CD4-positive, alpha-beta memory T cell (primary cell): ENCODE measurements at places on chromosomes 5 and 9.
A peak's percentile ranks its signal among the peaks of the same experiment; 100 is the strongest.

DNA sequence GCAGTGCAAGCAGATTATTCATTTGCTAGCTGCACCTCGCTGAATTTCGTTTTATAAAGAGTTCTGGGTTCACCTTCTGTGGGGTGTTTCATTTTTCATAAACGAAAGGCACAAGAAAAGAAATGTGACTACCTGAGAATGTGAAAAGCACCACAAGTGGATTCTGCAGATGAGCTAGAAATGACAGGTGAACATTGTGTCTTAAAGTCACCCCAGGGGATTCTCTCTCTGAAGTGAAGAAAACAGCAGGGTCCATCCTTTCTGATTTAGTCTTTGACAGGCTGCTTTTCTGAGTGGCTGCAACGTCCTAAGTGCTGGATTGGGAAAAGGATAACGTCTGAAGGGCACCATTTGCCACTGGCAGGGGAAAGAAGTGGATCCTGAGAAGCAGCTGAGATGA lies 469.3 kb downstream of the SPATA31D1 start:
- DNase-seq = no peak

DNA sequence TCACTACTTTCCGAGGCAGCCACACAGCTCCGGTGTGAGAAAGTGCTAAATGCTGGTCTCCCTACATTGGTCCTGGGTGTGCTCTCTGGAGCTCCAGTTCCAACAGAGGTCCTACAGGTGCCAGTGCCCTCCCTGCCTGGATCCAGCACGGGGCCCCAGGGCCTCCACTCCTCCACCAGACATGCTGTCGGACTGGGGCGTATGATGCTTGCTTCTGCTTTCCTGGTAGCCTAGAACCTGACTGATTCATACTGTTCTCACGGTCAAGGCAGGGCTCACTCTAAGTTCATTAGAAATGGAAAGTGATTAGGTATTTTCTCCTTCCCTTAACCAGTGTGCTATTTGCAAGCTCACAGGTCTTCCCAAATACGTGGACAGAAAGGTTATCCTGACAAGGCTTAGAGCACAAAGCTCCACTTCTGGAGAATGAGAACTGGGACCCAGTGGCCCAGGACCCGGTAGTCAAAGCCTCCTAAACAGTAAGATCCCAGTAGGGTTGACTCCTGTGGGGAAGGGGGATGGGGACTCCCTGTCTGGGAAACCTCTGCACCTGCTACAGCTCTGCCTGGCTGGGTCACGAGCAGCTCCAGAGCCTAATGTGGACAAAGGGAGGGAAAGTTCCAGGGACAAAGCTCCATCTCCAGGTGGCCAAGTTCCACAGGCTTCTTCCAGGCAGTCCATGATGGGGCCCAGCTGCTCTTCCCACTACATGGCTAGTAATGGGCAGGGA lies 98.1 kb downstream of the PAX5 start:
- DNase-seq = no peak

DNA sequence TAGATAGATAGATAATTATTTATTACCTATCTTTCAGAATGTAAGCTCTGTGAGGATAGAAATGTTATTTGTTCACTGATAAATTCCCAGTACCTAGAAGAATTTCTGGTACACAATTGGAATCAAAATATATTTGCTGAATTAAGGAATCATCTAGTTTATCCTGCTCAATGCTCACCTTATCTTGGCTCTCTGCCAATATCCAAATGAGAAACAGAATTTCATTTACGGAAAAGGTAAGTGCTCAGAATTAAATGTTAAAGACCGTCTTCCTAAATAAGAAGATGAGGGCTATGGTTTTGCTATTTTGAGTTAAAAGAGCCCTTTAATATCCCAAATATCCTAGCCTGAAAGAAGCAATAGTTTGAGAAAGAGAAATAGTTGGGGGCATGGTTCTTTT lies 232.1 kb upstream of the PDE4D start:
- DNase-seq = no peak

DNA sequence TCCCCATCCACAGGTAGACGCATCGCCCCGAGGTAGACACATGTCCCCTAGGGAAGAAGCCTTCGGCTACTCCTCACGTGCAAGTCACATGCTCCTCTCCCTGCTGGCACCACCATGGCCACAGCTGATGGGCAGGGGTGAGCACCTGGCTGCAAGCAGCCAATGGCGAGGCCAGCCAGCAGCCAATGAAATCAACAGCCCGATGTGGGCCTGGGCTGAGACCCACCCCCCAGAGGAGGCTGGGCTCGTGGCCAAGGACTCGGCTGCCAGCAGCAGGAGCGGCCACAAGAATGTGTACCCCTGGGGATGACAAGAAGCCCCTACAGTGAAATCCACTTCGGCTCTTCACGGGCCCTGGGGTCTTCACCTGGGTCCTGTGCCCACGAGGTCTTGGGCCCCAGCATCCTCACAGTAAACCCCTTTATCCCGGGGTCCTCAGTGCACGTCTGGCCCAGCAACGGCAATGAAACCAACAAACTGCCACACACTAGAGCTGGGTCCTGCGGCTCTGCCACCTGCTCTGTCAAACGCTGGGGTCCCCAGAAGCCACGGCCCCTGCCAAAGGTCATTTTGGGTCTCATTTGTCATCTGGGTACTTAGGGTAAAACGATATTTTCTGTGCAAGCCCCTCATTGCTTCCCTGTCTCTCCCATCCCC lies 22.1 kb upstream of the PTGES start:
- no peak for DNase-seq

- DNase-seq = no peak
Measured at GRCh38 chr5:89269721-89270120, 386.7 kb upstream of the MEF2C start.

DNA sequence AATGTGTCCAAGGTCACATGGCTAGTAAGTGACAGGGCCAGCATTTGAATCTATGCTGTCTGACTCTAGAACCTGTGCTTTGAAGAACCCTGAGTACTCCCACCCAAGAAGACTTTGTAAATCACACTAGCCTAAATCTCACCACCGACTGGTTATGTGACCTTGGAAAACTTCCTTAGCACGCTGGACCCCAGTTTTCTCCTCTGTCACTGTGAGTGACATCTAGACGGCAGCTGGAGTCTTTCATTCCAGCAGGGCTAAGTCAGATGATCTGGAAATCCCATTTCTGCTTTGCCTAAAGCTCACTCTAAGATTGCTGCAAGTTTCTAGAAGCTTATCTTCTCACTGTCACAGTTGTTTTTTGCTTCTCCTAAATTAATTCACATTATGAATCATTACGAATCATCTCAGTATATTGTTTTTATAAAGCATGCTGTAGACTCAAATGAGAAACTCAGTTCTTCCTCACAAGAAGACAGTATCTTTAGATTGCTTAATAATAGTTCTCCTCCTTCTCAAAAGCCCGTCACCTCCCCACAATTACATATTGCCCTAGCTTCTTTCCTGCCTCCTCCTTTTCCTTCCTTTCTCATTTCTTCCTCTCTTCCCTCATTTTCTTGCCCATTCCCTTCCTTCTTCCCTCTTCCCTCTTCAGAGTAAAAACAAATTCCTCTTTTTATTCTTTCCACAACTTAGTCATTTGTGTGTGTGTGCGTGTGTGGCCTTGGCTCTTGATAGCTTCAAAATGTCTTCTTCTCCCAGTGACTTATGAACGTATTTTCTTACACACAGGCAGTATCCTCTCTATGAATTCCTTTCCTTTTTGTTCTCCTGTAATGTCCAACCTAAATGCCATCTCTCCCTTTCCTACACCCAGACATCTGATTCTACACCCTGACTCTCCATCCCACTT lies 16.8 kb downstream of the ALDOB start:
- no peak for DNase-seq

DNA sequence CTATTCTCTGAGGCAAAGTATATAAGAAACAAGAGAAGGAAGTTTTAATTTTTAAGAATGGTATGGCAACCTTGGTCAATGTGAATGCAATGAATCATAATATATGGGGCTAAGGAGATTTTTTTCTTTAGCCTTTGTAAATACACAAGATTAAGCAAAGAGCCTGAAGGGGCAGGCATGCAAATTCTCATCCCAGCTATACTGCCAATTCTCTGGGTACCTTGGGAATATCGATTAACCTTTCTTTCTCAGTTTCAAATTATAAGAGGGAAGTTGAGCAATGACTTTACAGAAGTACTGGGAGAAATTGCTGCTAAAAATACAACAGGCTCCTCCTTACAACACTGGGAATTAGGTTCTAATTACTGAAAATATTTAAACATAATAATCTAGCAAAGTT lies 97.5 kb downstream of the MRPS27 start:
- DNase-seq = no peak

- DNase-seq = no peak
Measured at GRCh38 chr9:73597771-73598170, 446.1 kb downstream of the ANXA1 start.

DNA sequence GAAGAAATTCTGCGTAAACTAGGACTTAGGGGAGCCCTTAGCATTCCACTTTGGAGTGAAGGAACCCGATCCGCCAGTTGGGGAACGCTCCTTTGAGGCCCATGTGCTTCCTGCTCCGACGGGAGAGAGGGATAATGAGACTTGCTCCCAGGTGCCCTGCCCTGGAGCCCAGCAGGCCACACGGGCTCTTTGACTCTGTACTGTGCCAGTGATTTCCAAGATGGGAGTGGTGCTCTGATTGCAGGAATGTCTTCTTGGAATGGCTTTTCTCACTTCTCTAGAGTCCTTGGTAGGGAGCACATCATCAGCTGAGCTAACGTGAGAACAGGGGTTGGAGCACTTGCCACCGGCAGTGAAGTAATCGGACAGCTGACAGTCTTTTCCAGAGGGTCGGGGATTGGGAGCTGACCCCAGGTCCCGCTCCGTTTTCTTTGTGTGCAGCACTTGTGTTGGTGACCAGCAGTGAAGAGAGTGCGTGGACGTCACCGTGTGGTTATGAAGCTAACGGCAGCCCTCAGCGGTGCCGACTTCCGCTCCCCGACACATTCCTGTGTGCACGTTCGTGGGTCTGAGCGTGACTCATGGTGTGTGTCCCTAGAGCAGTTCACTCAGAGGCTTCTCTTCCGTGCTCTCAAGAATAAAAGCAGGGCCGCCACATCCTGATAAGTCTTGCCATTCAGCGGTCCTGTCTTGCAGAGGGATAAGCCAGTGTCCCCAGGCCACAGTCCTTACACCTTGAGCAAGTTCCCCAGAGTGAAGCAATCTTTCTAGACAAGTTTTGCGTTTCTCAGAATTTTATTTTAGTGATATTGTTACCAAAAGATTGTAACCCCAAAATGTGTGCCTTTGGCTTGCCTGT lies 25.6 kb downstream of the ABL1 start:
- no peak for DNase-seq

DNA sequence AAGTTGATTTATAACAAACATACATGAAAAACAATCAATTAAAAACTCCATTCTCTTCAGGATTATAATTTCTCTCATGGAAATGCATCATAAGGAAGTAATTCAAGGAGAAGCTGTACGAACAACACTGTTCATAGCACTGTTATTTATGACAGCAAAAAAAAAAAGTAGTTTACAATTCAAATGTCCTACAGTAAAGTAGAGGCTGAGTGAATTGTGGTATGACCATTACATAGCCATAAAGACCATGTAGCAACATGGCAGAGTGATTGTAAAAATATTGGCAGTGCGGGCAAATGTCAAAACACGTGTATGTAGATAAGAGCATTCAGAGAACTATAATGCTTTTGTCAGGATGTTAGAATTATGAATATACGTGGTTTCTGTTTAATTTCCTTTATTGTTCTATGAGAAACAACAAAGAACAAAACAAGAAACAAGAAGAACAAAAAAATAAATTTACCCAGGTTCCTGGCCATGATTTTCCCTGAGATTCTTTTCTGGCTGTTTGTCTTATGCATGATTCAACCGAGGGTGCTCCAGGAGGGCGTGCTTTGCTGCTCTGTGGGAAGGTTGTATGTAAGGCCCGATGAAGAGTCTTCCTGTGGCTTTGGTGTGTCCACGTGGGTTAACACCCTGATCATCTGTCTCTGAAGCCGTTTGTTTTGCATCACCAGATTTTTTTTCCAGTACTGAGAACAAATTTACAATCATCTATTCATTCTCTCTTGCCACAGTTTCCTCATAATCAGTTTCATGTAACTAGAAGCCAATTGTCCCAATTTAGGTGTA lies 28.8 kb downstream of the GCNT4 start:
- DNase-seq = peak; percentile 35

GRCh38 chr9:126376311-126377175 lies 49.9 kb downstream of the MVB12B start:
- DNase-seq = no peak

GRCh38 chr5:144194144-144194543 lies 23.5 kb downstream of the KCTD16 start:
- DNase-seq = no peak

DNA sequence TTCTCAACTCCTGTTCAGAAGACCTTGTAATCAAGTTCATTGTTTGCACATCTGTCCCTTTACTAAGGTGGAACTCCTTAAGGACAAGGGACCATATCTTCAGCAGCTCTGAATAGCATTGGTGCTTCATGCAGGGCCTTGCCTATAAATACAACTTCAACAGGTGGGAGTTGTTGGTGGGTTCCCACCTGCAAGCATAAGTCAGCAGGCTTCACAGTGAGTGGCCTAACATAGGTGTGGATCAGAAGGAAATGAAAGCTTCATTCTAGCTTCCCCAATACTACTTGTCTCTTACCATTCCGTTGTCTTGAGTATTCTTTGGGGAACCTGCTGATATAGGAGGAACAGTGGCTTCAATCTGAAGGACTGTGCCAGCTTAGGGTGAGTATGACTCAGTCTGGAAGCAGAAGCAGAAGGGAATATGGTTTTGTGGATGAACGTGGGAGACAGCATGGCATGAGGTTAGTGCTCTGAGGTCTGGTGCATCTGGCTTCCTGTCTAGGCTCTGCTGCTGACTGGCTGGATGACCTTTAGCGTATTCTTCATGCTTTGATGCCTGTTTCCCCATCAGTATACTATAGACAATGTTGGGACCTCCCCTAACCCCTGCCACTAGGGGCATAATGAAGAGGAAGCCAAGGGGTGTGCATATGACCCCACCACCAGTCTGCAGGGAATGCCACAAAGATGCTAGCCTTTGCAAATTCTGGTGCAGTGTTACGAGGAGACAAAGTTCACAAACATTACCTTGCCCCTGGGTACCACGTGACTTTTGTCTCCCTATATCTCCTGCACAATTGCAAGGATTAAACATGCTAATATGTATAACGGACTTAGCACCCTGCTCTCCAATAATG lies 192.3 kb downstream of the PALM2AKAP2 start:
- DNase-seq = no peak

DNA sequence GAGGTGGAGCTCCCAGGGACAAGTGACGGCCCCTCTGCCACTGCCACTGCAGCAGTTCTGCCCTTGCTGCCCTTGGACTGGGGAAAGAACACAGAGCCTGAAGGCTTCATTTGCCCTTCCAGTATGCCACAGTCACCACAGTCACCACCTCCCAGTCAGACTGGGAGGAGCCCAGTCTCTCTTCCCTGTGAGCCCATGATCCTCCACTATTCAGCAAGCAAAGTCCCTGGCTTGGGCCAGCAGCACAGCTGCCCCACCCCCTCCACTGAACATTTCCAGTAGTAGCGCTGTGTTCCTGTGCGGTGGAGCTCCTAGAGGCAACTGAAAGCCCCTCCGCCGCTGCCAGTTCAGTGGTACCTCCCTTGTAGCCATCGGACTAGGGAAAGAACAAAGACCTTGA lies 329.4 kb downstream of the MAN2A1 start:
- DNase-seq = no peak

- DNase-seq = no peak
Measured at GRCh38 chr5:154722097-154722496, 33.1 kb upstream of the LARP1 start.

GRCh38 chr5:168356171-168356570 lies 64.7 kb downstream of the WWC1 start:
- DNase-seq = no peak
